ENCODE measurements at places on chromosomes 6 and 20.

GRCh38 chr20:22453244-22454080 lies 130.9 kb downstream of the FOXA2 start:
- DNase-seq, result no peak

DNA sequence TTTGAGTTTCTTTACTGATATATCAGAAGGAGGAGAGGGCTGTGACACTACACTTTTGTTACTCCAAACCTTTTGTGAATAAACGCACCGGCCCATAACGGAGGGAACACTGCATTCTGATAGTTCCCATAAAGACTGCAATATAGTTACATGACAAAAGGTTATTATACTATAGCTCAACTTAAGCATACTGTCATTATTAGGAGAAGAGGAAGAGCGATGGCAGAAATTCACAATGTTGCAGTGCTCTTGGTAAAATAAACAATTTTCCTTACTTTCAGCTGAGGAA lies 2.3 kb upstream of the PDE10A start:
- DNase-seq, result no peak

GRCh38 chr6:75115481-75115880 lies 90.4 kb downstream of the COL12A1 start:
- DNase-seq, result no peak

GRCh38 chr20:1579488-1579887 lies 22.0 kb upstream of the SIRPD start:
- no peak for DNase-seq

- no peak for DNase-seq
These were observed 146.1 kb upstream of the AKAP12 start for GRCh38 chr6:151093706-151094105.

DNA sequence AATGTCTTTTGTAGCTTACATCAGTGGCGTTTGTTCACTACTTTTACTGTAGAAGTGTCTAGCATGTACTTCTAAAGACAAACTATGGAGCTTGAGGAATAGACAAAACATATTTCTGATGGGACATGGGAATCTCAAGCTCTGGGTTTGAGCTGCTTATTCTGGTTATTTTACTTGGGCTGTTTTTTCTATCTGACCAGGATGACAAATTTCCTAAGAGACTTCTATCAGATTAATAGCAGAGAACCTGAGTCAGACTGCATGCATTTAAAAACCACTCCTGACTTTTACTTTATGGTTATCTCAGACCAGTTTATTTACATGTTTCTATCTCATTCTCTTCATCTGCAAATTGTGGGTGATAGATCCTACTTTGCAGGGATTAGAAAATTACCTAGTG lies 1282.3 kb upstream of the GJE1 start:
- no peak for DNase-seq

- DNase-seq, result no peak
These were observed 52.8 kb upstream of the PNRC1 start for GRCh38 chr6:89027756-89028155.

DNA sequence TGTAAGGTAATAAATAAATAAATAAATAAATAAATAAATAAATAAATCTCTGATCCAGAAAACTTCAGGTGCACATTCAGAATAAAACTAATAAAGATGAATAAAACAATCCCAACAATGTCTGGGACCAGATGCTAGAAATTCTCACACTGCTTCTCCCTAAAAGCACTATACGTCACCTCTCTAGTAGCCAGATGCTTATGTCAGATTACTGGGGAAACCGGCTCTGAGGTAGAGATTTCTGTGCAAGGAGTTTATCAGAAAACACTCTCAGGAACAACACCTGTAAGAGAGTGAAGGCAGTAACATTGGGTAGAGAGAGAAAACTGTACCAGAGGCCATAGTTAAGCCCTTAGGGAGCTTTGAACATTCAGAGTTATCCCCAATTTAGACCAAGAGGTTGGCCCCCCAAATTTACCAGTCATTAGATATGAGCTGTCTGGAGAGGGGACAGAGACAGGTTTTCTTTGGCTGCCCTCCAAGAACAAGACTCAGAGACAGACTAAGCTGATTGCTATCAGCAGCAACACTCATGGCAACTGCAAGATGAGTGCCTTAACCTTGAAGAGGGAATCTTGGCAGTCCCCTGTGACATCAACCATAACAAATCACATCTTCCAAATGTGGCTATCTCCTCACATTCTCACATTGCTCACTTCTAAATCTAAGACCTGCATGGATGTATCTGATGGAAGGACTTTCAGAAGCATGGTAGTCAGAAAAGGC lies 151.2 kb upstream of the BMP5 start:
- DNase-seq, result no peak

DNA sequence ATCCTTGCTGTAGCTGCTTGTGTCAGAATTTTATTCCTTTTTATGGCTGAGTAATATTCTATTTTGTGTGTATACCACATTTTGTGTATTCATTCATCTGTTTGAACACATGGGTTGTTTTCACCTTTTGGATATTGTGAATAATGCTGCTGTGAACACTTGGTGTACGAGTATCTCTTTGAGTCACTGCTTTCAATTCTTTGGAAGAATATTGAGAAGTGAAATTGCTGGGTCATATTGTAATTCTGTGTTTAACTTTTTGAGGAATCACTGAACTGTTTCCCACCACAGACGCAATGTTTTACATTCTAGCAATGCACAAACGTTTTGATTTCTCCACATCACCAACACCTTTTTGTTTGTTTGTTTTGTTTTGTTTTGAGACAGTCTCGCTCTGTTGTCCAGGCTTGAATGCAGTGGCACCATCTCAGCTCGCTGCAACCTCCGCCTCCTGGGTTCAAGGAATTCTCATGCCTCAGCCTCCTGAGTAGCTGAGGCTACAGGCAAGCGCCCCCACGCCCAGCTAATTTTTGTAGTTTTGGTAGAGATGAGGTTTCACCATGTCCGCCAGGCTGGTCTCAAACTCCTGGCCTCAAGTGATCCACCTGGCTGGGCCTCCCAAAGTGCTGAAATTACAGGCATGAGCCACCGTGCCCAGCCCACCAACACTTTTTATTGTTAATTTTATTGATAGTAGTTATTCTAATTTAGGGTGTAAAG lies 21.7 kb downstream of the CPXM1 start:
- no peak for DNase-seq

GRCh38 chr6:4258733-4259132 lies 123.4 kb upstream of the ECI2 start:
- DNase-seq, result no peak

DNA sequence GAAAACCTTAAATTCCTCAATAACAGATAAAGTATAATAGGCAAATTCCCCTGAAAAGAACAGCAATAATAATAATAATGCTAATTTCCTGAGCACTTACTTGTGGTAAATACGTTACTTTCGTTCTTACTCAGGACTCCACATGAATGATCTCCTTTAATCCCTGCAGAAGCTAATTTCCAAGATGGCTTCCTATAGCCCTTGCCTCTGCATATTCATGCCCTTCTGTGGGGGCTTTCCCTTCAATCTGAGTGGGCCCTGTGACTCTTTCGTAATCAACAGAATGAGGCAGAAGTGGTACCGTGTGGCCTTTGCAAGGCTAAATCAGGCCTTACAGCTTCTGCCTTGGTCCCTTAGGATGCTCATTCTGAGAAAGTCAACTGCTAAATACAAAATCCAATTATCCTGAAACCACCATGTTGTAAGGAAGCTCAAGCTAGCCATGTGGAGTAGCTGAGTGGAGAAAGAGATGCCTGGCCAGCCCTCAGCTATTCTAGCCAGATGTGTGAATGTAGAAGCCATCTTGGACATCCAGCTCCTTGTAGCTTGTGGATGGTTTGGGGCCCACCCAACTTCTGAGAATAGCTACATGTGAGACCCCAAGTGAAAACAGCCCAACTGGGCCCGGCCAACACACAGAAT lies 50.5 kb downstream of the MCUR1 start:
- DNase-seq, result no peak

GRCh38 chr6:105591053-105591452 lies 188.2 kb upstream of the PREP start:
- DNase-seq, result no peak

DNA sequence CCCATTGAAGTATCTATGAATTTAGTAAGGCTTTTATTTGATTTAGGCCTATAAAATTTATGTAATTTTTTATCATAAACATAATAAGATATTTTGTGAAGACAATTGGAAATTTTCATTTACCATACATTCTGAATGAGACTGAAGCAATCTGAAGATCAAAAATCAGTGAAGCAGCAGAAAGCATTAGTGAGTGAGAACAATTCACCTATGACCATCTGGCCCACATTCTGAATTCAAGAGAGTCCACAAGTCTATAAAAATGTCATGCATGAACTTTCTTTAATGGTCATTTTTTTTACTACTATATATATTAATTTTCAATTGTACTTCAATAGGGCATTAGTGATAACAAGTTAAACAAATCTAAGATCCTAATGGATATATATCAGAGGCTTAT lies 1026.6 kb upstream of the MAP3K7 start:
- DNase-seq, result no peak

DNA sequence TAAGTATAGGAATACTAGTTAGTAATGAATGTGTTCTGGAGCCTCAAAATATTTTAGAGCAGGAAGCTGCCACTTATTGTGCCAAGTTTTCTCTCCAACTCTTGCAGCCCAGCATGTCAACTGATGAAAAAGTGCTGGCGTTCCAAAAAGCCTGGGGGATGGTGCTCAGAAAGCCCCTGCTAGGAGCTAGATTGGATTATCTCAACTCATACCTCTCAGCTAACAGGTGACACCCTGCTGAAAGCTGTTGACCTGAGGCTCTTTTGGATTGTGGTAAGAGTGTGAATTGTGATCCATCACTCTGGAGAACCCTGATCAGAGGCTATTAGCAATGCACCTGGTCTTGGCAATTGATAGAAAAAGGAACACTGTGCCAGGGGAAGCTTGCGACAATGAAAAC lies 580.4 kb downstream of the EYS start:
- DNase-seq, result no peak

- DNase-seq, result no peak
These were observed 46.5 kb downstream of the ADTRP start for GRCh38 chr6:11732036-11732631.

DNA sequence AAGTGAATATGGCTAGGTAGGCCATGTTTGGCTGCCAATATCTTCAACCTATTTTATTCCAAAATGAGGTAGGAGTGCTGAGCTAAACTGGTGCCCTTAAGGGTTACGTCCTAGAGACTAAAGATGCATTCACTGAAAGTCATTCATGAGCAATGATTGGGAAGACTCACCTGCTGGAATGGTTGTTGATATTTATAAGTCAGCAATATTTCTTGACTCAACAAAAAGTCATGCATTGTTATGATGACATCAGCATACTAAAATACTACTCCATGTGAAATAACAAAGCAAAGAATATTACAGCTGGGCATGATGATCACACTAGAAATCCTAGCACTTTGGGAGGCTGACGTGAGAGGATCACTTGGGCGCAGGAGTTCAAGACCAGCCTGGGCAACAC lies 17.6 kb upstream of the NUP153 start:
- no peak for DNase-seq

- DNase-seq, result no peak
These were observed 133.8 kb upstream of the PTPN1 start for GRCh38 chr20:50376179-50376887.

DNA sequence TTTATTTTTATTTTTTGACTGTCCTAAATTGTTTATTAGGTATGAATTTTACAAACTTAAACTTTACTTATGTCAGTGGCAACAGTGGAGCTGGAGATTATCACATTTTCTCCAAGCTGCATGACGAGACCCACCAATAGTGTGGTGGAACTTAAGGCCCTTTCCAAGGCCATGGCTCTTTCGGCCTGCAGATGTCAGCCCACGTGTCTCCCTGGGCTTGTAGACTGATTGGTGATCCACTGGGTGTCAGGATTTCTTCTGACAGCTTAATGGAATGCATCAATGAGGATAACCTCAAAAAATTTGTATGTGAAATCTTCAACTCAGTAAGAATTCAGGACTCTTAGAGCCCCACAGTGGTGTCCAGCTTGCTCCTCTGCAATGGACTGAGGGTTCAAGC lies 32.3 kb upstream of the OVOL2 start:
- no peak for DNase-seq

GRCh38 chr6:125140808-125141207 lies 12.8 kb upstream of the TPD52L1 start:
- DNase-seq, result peak; percentile 51

GRCh38 chr20:45589725-45590124 lies 10.6 kb upstream of the WFDC8 start:
- no peak for DNase-seq

DNA sequence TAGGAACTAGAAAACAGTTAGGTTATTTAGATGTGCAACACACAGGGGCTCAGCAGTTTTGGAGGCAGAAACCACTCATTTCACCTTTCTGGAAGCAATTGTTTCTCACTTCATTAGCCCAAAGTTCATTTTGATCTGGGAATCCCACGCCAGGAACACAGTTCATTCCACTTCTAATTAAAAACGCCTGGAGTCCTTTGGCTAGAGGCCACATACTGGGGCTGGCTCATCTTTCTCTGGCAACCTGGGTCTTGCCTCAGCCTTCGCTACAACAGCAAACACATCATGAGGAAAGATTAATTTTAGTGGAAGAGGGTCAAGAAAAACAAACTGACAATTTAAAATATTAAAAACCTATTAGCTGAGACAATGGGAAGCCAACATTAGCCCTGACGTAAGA lies 69.7 kb downstream of the RFPL4B start:
- no peak for DNase-seq

- DNase-seq, result no peak
These were observed 1289.1 kb upstream of the ADGRB3 start for GRCh38 chr6:67345946-67346345.

DNA sequence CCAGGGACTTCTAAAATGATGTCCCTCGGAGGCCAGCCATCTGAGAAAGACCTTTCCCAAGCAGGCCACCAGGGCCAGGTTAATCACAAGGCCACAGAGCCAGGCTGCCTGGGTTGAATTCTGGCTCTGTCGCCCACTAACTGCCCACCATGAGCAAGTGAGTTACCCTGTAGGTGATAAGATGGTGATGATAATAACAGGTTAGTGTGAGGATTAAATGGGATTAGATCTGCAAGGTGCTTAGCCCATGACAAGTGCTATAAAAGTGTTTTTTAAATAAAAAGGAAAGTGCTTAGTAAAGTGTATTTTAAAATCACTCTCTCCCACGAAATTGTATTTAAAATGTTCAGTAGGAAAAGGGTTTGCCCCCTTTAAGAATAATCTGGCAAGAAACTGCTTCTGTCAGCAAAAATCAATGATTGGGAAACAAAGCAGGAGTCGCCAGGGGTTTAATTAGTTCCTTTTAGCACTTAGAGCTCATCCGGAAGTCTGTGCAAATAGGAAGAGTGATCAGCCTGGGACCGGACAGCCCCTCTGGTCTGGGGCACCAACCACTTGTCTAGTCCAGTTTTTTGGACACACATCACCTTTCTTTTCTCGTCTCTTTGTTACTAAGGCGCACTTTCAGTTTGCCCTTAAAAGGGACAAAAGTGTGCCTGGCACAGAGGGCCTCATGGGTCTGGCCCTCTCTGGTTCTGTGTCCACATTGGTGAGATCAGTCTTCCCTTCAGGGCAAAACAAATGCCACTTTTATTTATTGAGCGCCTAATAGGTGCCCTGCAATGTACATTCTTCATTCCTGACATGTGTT lies 150.4 kb downstream of the GRM4 start:
- no peak for DNase-seq

DNA sequence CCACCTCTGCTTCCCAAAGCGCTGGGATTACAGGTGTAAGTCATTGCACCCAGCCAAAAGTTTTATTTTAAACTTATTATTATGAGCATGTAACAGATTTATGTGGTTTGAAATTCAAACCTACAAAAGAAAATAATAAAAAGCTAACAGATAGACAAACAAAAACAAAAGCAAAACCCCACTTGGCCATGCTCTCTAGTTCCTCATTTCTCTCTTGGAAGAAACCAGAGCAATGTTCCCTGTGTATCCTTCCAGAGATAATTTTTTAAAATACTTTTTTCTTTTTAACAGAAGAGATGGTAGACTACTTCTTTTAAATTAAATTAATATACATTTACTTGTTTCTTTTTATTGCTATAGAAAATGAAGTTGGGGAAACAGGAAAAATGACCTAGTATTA lies 28.0 kb upstream of the SLC17A3 start:
- no peak for DNase-seq
